Panc1 (cell line): ENCODE measurements at places on chromosomes 7 and 10.

GRCh38 chr7:110027385-110027784, 1063.5 kb upstream of the LRRN3 start:
- DNase-seq, result no peak

DNA sequence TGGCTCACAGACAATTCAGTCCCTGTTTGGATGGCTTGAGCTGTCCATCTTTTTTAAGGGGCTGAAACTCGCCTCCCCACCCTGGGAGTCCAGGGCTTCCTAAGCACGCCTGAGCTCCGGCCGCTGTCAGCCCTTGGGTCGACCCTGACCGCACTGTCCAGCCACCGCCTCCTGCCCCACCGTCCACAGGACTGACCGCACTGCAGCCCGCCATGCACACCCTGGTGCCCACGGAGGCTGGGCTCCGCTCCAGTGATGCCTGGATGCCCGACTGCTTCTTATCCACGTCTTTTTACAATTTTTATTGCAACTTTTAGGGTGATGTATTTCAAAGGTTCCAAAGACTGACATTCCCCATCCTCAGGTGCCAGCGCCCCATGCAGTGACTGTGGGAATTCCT, 39.4 kb upstream of the FOXL3 start:
- no peak for DNase-seq

DNA sequence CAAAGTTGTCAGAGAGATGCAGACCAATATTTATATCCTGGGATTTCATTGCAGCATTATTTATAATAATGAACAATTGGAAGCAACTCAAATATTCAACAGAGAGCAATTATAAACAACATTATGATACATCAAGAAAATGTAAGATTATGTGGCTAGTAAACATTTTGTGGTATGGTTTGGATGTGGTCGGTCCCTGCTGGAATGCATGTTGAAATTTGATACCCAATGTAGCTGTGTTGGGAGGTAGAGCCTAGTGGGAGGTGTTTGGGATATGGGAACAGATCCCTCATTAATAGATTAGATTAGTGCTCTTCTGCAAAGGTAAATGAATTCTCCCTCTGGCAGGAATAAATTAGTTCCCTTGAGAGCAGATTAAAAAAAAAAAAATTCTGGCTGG, 350.9 kb downstream of the ANKRD30A start:
- no peak for DNase-seq

GRCh38 chr7:105805447-105806019, 70.9 kb downstream of the ATXN7L1 start:
- DNase-seq, result no peak

- DNase-seq, result no peak
Observed at GRCh38 chr10:33381451-33382215, 47.2 kb upstream of the NRP1 start.

DNA sequence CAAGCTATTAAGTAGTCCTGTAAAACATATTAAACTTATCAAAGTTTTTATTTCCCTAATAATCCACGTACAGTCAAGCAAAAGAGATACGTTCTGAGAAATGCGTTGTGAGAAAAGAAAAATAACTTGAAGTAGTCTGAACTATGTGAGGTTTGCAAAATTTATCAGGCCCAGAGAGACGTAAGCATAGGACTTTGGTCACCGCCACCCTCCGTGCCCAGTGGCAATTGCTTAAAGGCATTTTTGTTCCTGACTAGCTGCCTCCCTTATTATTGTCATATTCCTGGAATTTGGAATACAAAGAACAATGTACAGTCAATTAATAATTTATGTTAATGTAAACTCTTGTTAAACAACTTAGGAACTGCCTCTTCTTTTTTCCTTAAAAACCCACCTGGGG, 22.8 kb downstream of the HIBADH start:
- no peak for DNase-seq

- DNase-seq, result no peak
Observed at GRCh38 chr7:69276011-69276729, 322.1 kb upstream of the AUTS2 start.

DNA sequence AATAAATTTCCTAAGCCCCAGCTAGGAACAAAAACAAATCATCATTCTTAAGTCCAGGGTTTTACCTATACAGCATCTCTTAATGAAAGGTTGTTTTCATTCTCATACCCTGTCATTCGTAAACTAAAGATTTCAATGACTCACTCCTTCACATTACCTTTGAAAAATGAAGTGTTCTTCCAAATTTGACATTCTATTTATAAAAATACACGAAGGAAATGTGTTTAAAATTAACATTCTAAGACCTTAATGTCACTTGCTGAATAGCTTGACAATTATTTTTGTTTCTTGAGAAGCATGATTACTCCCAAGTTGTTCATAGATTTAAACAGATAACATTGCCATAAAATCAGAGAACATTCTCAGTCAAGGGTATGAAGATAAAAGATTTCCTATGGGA, 1188.3 kb upstream of the SORCS1 start:
- DNase-seq, result no peak

- DNase-seq, result no peak
Observed at GRCh38 chr7:68433462-68434070, 1164.7 kb upstream of the AUTS2 start.

- no peak for DNase-seq
Observed at GRCh38 chr10:86254526-86255174, 111.9 kb downstream of the GRID1 start.

DNA sequence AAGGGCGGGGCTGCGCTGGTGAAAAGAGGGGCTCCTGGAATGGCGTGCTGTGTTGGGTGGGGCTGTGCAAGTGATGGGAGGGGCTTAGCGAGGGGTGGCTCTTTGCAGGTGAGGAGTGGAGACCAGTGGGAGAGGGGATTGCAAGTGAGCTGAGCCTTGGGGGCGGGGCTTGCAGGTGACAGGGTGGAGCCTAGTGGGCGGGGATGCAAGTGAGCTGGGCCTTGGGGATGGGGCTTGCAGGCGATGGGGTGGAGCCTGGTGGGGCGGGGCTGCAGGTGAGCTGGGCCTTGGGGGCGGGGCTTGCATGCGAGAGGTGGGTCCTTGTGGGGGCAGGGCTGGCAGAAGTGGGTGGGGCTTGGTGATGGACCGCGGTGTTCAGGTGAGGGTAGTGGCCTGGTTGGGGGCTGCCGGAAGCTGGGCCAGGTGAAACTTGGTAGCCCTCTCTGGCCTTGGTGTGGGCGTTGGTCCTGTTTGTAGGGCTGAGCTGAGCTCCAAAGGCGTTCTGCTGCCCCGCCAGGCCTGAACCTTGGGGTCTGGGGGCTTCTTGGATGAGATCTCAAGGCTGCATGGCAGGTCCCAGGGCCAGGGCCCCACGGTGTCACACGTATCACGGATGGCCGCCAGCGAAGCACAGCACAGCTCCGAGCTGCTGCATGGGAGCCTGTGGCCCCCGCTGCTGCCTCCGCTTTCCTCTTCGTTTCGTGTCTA, 743 bp upstream of the PITRM1 start:
- DNase-seq, result no peak

DNA sequence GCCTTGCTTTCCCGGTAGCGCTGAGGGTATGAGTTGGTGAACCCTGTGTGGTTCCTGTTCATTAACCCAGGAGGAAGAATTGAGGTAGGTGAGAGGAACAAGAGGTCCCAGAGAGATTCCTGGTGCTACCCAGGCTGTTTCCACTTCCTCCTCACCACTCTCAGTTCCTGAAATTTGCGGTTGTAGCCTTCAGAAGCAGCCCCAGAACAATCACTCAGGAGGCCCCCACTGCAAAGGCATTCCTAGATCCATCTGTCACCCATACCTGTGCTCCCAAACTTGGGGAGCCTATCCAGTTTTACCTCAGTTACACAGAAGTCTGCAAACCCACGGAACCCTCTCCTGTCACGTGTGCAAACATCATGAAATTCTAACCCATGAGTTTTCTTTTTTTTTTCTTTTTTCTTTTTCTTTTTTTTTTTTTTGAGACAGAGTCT, 9.0 kb upstream of the PIP4K2A start:
- DNase-seq, result no peak

DNA sequence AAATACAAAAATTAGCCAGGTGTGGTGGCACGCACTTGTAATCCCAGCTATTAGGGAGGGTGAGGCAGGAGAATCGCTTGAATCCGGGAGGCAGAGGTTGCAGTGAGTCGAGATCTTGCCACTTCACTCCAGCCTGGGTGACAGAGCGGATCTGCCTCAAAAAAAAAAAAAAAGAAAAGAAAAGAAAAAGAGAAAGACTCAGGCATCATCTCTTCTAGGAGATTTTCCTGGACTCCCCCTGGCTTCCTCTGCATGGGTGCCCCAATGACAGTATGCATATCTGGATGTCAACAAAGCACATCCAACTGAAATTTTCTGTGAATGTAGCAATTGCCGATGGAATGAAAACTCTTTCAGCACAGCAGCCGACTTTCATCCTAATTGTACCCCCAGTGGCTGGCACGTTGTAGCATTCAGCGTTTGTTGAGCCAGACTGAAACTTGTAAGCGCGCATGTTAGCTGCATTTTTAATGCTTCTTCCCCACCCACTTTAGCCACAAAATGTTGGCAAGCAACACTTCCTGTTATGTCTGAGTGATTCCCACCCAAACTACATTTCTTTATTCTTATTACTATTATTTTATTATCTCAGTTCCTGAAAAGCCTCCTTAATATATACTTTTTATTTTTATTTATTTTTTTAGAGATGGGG, 70.2 kb downstream of the PRTFDC1 start:
- DNase-seq, result no peak

GRCh38 chr7:17183630-17184328, 114.7 kb upstream of the AHR start:
- no peak for DNase-seq

GRCh38 chr10:31011665-31012022, 20.0 kb downstream of the ZNF438 start:
- DNase-seq, result no peak

DNA sequence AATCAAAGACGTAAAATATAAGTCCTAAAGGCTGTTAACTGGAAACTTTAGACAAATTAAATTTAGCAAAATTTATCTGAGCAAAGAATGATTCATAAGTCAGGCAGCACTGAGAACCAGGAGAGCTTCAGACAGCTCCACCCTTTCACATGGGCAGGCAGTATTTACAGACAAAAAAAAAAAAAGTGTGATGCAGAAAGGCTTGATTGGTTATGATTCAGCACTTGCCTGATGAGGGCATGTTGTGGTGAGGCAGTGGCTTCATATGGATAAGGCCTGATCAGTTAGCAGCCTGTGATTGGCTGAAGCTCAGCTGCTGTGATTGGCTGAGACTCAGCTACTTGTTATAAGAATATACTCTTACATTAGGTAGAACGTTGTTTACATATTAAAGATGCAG, 495.4 kb upstream of the POM121L12 start:
- no peak for DNase-seq

GRCh38 chr10:86632009-86632800, 22.1 kb upstream of the OPN4 start:
- DNase-seq, result no peak

DNA sequence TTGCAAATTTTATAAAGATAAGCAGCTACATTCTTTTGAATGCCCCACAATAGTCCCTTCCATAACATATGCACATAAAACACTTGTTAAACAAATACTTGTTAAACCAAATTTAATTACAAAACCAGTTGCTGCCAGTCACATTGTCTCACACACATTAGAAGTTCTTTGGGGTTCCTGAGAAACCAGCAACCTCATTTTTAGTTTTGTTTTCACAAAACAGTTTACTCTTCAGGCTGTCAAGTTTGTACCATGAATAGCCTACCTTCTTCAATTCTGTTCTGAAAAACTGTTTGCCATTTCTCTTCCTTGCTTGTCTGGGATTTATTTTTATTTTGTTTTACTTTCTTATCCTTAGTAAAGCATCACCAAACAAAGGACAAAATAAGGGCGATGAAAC, 176.5 kb upstream of the PHF14 start:
- no peak for DNase-seq

GRCh38 chr10:6203331-6204062, 765 bp downstream of the PFKFB3 start:
- DNase-seq, result no peak

DNA sequence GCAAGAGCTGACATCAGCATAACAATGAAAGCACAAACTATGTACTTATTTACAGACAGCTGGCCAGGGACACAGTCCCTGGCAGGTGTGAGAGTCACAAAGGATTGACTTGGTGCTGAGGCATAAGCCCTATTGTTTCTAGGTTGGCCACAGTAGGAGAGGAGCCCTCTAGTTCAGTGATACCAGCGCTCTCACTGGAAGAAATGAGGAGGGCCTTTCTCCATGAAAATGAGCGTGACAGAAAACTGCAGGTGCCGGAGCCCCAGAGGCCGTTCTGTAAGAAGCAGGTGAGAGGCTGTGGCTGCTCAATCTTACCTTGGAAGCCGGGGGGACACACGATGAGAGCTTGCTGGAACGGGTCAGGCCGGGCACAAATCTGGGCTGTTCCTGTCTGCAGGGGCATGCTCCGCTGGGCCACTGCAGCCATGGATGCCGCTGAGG, 90.5 kb downstream of the CLEC2L start:
- DNase-seq, result no peak

- DNase-seq, result no peak
Observed at GRCh38 chr7:30648744-30649540, 33.3 kb downstream of the CRHR2 start.

GRCh38 chr10:4477664-4478063, 348.3 kb upstream of the AKR1E2 start:
- DNase-seq, result no peak

- no peak for DNase-seq
Observed at GRCh38 chr7:77226357-77226839, 26.8 kb upstream of the FGL2 start.

- no peak for DNase-seq
Observed at GRCh38 chr10:490256-490655, 199.2 kb downstream of the DIP2C start.

DNA sequence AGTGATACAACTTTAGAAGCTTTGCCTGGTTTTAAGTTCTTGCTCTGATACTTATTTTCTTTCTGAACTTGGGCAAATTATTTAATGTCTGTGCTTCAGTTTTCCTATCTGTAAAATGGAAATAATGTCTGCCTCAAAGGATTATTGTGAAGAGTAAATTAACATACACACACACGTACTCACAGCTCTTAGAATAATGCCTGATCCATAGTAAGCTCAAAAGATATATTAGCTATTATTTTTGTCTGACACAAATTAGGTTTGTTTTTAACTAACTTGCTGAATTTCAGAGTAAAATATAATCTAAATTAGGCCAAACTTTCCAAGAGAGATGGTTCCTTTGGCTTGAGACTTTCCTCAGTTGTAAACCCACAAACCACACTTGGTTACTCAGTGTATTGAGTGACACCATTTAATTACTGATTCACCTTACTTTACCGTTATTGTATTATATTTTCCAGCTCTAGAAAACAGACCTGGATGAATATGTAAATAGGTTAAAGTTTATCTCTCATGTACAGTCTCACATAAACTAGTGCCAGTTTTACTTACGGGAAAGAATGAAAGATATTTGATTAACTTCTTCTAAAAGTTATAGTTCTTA, 50.4 kb downstream of the VTI1A start:
- DNase-seq, result no peak

DNA sequence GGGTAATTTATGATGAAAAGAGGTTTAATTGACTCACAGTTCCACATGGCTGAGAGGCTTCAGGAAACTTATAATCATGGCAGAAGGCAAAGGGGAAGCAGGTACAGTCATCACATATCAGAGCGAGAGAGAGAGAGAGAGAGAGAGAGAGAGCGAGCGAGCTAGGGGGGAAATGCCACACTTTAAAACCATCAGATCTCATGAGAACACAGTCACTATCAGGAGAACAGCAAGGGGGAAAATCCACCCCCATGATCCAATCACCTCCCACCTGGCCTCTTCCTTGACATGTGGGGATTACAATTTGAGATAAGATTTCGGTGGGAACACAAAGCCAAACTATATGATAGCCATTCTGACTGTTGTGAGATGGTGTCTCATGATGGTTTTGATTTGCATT, 576.3 kb downstream of the GFRA1 start:
- DNase-seq, result no peak
